G401 (cell line): ENCODE measurements at places on chromosomes 4 and X. TPM values are rescaled to one million over a fixed set of nuclear protein-coding genes. Genes with fewer than 3 reads are reported as not detected.

GRCh38 chrX:13051529-13052172 is 7.2 kb upstream of the FAM9C start:
- no peak for DNase-seq

GRCh38 chrX:22373094-22373493 is 100.4 kb downstream of the CBLL2 start:
- DNase-seq = no peak

- DNase-seq = peak; percentile 77
These were observed 34.3 kb downstream of the NLGN3 start for GRCh38 chrX:71178908-71179307.

DNA sequence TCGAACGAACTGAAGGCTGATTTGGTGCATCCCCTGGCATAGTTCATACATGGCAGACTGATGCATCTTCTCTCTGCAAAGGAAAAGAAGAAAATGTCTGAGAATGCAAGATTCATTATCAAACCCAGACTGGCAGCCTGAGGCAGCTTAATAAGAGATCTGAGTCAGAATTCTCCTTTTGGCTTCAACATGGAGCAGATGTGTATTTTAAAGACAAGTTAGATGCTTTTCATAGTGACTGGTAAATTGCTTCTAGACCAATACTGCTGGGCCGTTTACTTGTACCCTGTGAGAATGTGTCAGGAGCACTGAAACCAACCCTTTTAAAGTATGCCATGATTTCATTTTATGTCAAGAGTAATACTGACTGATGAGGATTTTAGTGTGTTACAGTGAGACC is 322.0 kb downstream of the NR3C2 start:
- no peak for DNase-seq

- DNase-seq = no peak
These were observed 154.2 kb downstream of the FHIP1A start for GRCh38 chr4:151563194-151563593.

The NOP14 gene
- 25.8 and 55.4 TPM in 2 replicates for total RNA-seq
